ENCODE measurements at places on chromosomes 12 and 14.

DNA sequence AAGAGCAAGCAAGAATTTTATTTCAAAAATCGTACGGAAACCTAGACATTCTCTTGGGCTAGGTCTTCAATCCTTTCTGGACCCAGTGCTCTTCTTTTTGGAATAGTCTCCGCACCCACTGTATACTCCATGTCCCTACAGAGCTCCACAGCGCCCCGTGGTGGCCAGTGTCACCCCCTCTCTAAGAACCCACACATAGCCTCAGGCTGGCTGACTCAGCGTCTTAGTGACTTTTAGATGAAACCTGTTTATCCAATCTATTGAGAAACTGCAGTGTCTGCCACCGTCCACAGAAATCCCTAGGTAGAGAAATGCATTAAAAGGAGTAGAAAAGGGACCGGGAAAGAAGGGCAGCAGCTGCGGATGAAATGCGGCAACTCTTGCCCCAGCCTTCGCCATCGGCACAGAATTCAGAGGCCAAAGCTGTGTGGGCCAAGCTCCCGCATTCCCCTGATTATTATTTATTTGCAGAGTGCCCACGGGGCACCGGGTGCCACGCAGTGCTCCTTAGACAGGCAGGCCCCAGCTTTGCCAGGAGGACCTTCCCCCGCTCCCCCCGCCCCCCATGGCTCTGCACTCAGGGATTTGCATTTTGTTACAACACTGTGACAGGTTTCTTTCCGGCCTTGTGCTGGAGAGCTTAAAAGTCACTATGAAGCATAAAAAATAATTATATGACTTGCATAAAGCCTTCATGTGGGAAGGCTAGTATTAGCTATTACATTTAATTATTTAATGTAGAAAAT is 170.1 kb upstream of the FKBP4 start:
- no peak for DNase-seq

GRCh38 chr12:34151019-34151418 is 128.7 kb downstream of the ALG10 start:
- DNase-seq: no peak

GRCh38 chr12:127273626-127274025 is 993.3 kb upstream of the TMEM132C start:
- no peak for DNase-seq

- DNase-seq: no peak
These were observed 284.8 kb upstream of the DIO3 start for GRCh38 chr14:101276309-101277091.

DNA sequence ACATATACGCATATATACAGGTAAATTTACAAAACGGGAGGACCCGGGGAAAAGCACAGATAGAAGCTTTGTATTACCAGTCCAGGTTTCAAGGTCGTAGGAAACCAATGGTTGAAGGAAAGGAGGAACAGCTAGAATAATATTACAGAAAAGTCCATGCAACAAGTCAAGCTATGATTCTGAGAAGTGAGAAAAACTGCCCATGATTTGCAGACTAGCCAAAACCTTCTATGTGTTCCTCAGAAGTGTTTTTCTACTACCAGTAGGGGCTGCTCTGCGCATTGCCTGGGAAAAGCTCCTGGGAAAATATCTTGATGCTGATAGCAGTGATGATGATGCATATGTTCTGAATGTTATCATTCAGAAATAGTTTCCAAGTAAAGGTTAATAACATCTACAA is 2.2 kb downstream of the PDZRN4 start:
- DNase-seq: no peak
